ENCODE measurements at places on chromosomes 1 and 21.

GRCh38 chr1:243946946-243947345 is 96.9 kb upstream of the AKT3 start:
- peak; percentile 39 for DNase-seq

DNA sequence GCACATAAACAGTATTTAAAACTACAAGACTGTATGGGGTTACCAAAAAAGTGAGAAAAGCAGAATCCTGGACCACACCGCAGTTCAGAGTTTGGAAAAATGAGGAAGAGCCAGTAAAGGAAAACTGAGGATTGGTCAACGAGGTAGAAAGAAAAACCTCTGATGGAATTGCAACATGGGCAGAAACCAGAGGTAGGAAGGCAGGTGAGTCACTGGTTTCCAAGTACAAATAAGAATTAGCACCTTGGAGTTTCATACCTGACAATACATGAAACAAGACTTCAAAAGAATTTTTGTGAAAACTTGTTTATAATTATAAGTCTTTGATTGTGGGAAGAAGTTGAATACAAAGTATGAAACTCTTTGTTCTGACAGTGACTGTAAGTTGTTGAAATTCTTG is 533.7 kb upstream of the DAB1 start:
- DNase-seq = no peak

DNA sequence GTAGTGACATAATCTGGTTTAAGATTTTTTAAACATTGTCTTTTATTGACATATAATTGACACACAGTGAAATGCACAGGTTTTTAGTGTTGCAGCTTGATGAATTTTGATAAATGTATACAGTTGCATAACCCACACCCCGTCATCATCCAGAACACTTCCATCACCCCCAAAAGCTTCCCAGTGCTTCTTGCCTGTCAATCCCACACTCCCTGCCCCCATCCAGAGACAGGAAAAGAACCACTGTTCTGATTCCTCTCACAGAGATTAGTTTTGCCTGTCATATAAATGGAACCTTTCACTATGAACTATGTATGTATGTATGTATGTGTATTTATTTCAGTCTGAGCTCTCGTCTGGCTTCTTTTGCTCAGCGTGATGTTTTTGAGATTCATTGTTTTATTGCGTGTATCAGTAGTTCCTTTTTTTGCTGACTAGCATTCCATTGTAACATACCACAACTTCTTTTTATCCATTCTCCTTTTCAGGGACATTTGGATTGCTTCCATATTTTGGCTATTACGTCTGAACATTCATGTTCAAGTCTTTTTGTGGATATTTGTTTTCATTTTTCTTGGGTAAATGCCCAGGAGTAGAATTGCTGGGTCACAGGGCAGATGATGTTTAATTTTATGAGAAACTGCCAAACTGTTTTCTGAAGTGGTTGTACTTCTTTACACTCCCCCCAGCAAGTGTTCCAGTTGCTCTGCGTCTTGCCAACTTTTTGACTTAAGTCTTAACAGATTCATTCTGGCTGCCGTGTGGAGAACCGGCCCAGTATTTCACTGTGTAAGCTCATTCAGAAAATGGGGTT is 8.7 kb downstream of the UBIAD1 start:
- DNase-seq = no peak

- peak; percentile 4 for DNase-seq
These were observed 9.6 kb upstream of the PLA2G4A start for GRCh38 chr1:186819126-186819525.

DNA sequence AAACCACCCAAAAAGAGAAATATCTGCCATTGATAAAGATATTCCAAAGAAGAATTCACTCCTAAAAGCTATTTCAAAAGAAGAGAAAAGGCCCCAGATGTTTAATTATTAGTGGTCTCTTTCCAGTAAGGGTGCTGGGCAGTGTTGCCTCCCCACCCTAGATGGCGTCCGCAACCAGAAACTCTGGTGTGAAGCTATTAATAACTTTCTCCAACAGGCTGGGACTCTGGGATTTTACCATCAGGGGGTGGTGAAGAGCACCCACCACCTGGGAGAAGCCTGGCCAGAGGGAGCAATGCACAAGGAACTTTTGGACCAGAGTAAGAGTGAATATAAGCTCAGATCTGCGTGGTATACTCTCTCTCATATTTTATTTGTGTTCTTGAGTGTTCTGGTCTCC is 115.4 kb upstream of the TIAM1 start:
- no peak for DNase-seq

GRCh38 chr1:217270101-217270500 is 360.8 kb downstream of the GPATCH2 start:
- no peak for DNase-seq

DNA sequence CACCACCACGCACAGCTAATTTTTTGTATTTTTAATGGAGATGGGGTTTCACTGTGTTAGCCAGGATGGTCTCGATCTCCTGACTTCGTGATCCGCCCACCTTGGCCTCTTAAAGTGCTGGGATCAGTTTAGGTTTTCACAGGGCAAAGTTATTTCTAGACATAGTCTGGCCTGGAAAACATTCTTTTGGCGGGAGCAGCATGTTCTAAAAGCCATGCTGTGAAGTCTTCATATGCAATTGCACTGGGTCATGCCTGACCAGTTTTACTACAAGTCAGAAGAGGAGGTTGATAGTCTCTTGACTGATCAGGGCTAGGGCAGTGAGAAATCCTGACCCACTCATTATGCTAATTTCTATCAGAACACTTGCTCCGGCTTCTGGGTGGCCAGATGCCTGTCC is 131.6 kb upstream of the POU3F1 start:
- peak; percentile 36 for DNase-seq

DNA sequence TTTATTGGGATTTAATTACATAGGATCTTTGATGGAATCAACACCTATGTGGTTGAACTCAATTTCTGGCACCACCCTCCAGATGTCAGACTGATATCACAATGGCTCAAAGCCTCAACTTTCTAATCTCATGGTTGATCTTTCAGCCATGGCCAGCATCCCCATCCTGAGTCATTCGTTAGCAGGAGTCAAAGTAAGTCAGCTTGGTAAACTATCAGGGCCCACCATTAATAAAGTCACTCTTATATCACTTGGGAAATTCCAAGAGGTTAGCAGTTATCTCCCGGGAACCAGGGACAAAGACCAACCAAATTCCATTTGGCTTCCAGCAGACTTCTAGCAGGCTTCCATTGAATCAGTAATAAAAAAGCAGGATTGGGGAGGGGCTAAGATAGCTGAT is 50.7 kb upstream of the TNFSF4 start:
- DNase-seq = no peak

DNA sequence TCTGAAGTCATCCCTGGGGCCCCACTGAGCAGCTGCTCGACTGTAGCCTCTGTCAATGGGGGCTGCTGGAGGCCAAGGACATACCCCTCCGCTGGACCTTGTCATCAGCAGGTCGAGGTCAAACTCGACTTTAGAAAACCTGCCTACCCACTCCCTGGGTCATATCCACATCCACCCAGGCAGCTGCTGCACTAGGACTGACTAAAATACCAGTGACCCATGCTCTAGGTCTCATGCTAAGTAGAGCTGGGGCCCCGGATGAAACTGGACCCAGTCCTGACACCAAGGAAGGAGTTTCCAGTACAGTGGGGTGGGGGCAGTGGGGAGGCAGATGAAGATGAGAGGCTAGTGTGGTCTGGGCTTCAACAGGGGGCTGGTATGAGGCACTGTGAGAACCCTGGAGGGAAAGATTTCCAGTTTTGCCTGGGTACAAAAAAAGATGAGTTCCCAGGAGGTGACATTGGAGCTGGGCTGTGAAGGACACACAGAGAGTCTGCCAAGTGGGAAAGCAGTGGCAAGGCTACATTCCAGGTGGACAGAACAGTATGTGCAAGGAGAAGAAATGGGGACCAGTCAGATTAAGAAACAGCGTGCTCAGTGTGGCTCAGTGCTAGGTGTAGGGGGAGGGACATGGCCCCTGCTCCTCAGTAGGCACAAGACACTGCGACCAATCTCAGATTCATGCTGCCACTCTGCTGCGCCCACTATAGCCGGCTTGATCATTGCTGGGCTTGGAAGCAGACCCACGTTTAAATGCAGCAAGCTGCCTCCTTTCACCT is 12.4 kb downstream of the SLC2A1 start:
- no peak for DNase-seq

DNA sequence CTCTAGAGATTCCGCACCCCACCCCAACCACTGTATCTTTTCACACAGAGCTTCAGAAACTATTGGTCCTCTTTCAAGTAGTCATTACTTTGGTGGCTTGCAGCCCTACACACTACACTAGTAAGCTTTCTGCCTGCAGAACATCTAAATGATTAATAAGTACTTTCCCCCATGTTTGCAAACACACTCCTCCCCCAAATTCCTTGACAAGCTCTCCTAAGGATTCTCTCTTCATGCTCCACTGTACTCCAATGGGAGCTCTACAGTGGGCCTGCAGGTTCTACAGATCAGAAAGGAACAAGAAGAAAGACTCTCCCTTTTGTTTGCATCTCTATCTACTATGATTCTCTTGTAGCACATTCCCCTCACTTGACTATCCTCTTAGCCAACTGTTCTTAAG is 16.3 kb upstream of the NUF2 start:
- no peak for DNase-seq

- no peak for DNase-seq
These were observed 195.4 kb upstream of the RUNX1 start for GRCh38 chr21:35244514-35244913.

DNA sequence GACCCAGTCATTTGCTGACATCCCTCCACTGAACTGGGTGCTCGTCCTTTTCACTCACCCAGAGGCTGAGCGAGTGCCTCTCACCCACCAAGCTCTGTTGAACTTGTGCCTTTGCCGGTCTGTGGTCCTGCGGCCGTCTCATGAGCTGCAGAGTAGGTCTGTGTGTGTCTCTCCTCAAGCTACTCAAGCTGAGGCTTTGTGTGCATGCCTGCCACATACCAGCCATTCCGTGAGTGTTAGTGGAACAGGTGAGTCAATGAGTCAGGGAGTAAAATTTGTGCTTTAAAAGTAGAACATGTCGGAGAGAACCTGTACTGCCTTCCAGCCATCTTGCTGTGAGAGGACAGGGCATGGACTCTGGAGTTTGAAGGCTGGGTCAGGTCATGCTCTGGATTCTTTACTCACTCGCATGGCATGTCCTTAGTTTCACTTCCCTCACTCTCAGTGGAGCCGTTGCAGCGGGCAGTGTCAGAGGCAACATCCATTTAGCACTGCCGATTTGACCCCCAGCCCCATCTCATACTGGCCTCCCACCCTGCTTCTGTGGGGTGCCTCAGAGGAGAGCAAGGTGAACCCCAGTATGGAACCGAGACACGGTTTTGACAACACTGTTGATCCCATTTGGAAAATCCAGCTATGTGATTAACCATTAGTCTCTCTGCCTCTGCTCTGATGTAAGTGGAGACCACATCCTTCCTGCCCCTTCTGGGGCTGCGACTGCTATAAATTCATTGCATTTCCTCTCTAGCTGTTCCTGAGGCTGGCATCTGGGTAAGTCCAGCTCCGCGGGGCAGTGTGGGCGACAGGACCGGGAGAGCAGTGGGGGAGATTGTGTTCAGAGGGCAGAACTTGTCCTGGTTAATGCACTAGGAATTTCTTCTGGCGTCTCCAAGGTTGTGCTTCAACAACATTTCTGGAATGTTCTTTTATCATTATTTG is at the start of gene NLRP3:
TSS of gene NLRP3 (plus strand) at position 751 of the 939 bp plus-strand sequence. CDS start 2,628 bp downstream, outside the sequence.
- no peak for DNase-seq

DNA sequence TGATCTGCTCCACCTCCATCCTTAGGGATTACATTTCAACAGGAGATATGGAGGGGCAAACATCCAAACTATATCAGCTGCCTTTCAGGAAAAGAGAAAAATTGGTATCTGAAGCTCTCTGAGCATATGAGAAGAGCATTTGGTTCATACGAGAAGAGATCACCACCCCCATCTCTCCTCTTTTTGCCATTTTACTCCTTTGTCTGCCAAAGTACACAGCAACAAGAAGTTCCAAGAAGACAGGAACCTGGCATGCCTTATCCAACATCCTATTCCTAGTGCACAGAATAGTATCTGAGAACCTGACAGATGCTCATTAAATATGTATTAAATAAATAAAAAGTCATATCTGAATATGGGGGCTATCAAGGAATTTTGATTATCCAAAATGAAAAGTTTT is 142.5 kb upstream of the PKN2 start:
- DNase-seq = no peak

GRCh38 chr1:117674521-117675400 is 68.9 kb downstream of the TENT5C start:
- DNase-seq = no peak

DNA sequence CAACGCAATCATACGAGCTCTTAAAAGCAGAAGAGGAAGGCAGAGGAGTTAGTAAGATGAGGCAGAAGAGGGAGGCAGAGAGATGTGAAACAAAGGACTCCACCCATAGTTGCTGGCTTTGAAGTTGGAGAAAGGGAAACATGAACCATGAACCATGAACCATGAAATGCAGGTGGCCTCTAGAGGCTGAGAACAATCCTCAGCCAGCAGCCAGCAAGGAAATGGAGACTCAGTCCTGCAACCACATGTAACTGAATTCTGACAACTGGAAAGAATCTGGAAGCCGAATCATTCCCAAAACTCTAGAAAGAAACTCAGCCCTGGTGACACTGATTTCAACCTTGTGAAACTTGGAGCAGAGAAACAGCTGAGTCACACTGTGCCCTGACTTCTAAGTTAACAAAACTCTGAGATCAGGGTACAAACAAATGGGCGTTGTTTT is 10.1 kb downstream of the DIPK1A start:
- no peak for DNase-seq
